ENCODE measurements at places on chromosomes 5 and 9.

- DNase-seq = no peak
These were observed at the start of gene LHFPL2 for GRCh38 chr5:78648359-78649210. TSS of gene LHFPL2 (minus strand) at chr5:78648772. CDS start at chr5:78510213, 138,559 bp downstream.

- no peak for DNase-seq
These were observed 14.0 kb downstream of the PDGFRB start for GRCh38 chr5:150141544-150142184.

- DNase-seq = no peak
These were observed 57.5 kb downstream of the RICTOR start for GRCh38 chr5:39016587-39017275.

- DNase-seq = no peak
These were observed 355.3 kb downstream of the BNC2 start for GRCh38 chr9:16515207-16515606.

GRCh38 chr5:124872086-124872485, 125.6 kb upstream of the ZNF608 start:
- DNase-seq = no peak
